Stimulated activated CD4-positive, alpha-beta T cell treated with anti-CD3 and anti-CD28 coated beads, Interleukin-15, amount 100 ng/mL, for 48 hours (primary cell): ENCODE measurements at places on chromosomes 11 and 22.
A peak's percentile ranks its signal among the peaks of the same experiment; 100 is the strongest.

- no peak for DNase-seq
Observed at GRCh38 chr11:75428989-75429640, 3.9 kb downstream of the KLHL35 start.

DNA sequence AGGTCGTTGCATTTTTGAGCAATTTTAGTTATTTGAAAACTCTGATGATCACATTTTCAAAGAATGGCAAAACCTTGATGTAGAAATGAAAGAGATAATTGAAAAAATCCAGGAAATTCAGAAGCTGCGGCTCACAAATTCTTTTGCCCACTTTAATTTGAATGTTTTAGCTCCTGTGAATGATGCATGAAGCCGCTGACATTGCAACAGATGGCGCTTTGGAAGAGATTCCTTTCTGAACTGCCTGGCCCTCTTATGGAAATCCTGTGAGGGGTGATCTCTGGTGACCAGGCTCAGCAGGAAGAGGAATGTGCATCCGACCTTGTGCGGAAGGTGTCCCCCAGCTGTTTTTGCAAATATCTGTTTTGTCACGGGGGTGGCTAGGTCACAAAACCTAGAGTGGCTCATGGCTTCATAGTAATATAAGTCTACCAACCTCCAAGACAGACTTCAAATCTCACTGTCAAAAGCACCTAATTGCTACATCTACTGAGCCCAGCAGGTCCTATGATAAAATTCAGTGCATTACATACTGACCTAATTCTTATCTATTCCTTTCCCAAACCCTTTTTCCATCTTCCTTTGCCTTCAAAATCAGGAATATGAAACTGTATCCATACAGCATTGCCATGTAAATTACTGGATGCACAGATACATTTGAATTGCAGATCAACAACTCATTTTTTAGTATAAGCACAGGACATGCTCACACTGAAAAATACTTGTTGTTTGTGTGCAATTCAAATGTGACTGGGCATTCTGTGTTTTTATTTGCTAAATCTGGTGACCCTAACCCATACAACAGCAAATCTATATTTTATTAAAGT lies 412.7 kb downstream of the ETS1 start:
- no peak for DNase-seq

DNA sequence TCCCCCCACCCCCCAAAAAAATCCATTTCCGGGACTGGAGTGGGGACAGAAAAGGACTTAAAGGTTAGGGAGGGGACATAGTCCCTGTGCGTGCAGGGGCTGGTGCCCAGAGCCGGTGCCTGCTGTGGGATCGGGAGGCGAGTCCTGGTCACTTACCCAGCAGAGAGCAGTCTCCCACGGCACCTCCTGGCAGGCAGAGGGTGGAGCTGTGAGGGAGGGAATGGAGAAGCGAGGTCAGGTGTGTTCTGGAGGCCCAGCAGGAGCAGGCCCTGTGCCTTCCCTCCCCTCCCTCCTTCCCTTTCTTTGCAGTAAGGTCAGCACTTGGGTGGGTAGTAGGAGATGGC lies 28.4 kb downstream of the SHANK3 start:
- DNase-seq: no peak

- DNase-seq: no peak
Observed at GRCh38 chr11:849104-849824, 6.6 kb downstream of the TSPAN4 start.

- no peak for DNase-seq
Observed at GRCh38 chr11:83303316-83303715, 17.1 kb upstream of the CCDC90B start.

GRCh38 chr11:12784445-12784844 lies 110.2 kb downstream of the TEAD1 start:
- no peak for DNase-seq

GRCh38 chr22:50529897-50530579 lies at the start of gene TYMP:
Gene TYMP, minus strand, starts transcription at chr22:50530012. Its CDS starts 303 bp downstream, at chr22:50529709.
- peak; percentile 62 for DNase-seq

- DNase-seq: no peak
Observed at GRCh38 chr11:43923406-43924111, 18.9 kb upstream of the C11orf96 start.

DNA sequence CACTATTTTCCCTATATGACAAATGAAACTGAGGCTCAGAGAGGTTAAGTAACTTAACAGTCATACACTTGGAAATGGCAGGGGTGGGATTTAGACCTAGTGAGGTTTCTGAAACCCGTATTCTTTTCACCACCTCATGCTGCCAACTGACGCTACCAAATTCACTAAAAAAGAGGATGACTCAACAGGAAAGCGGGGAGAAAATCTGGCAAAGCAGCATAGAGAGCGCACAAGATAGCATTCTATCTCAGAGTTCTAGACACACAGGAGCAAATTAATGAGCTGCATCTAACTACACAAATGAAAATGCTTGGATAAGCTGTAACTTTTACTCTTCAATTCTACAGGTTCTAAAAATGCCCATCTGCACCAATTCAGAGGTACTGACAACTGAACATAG lies 136.4 kb downstream of the RBFOX2 start:
- DNase-seq: no peak

DNA sequence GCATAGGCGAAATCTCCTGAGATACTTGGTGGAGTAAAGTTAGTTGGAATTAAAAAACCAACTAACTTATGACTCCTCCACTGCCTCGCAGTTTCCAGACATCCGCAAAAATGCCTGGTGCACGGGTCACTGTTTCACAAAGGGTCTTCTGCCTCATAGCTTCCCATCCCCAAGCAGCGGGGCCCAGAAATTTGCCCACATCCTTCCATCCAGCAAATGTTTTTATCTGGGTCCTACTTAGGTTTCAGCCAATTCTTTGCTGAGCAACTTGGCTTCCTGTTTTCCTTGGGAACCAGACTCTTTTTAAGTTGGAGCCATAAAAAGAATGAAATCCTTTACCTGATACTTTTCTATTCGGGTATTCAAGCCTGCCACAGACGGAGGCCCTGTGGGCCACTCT lies 36.2 kb downstream of the FZD4 start:
- DNase-seq: no peak

DNA sequence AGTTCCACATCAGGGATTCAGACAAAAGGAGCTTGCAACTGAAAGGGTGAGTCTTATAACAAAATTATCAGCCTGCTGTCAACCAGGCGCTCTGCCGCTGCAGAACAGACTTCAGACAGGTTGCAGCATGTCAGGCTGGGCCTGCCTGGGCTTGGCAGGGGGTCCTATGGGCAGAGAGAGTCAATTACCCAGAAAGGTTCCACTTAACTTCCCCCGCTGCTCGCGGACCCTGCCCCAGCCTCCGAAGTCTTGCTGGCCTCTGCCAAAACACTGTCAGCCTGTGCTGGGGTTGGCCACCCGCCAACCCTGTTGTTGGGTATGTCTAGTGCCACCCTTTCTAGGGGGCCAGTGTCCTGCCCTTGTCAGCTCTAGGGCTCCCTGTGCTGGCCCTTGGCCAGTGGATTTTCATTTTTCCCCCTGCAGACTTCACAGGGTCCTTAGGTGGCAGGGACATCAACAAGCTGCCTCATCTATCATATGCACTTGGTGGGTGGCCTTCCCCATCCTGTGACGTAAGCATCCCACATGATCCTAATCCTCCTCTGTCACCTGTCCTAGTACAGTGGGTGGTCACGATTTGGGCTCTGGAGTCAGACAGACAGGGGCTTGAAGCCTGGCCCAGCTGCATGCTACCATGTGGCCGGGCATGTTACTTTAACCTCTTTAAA lies 166.5 kb upstream of the CADM1 start:
- DNase-seq: no peak

DNA sequence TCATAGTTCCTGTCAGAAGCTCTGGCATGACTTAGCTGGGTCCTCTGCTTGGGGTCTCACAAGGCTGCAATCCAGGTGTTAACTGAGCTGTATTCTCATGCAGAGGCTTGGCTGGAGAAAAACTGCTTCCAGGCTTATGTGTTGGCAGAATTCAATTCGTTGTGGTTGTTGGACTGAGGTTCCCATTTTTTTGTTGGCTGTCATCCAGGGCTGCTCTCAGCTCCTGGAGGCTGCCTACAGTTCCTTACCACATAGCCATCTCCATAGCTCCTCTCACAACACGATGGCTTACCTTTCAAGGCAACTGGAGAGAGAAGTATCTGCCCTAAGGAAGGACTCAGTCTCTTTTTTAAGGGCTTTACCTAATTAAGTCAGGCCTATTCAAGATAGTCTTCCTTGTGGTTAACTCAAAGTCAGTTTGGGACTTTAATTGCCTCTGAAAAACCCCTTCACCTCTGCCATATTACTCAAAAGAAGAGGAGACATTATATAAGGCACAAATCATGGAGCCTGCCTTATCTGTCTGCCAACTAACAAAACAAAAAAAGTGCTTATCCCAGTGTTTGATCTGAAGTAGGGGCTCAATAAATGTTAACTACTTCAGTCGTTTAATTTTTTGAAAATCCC lies 35.2 kb downstream of the OR2AG2 start:
- no peak for DNase-seq

DNA sequence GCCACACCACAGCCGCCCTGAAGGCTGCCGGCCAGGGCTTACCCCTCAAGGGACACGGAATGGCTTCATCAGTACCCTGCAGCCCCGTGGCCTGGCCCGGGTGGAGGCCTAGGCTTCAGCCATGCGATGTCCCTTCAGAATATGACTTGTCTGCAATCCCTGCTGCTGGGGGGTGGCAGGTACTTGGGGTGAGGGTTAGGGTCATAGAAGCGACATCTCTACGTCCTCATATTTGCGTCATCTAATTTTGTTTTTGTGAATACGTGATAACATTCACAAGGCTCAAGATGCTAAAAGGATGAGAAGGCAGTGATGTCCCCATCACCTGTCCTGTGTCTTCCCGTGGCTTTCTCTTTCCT lies 6.4 kb downstream of the CCND1 start:
- DNase-seq: no peak

DNA sequence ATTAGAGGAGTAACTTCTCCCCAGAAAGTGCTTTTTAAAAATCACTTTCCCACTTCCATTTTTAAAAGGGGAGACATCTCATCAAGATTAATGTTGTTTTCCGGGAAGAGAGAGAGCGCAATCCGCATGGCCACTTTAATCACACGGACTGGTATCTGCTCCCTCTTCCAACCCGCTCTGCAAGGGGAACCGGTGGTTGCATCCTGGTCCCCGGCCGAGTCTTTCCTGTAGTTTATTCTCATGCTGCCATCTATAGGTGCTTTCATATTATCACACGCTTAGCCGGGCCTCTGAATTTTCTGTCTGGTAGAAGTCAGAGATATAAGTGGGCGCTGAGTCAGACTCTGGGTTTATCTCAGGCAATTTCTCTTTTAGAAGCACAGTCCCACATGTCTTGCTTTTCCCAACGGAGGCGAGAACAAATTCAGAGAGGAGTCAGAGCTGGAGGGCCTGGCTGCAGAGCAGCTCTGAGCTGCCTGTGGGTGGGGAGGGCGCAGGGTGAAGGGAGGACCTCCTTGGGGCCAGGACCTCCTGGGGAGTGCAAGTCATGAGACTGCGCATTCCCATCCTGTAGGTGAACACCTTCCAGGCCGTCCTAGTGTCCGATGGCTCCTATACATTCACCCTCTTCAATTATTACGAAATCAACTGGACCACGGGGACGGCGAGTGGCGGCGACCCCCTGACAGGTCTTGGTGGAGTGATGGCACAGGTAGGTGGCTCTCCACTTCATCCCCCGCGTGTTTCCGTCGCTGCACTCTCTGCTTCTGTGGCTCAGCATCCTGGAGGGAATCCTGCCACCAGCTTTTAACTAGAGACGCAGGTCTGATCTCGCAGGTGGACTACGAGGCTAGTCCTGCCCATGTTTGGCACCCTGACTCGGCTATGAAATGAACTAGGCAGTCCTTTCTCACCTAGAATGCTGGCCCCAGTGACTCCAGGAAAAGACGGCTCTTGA lies 11.7 kb downstream of the TECTA start:
- peak; percentile 14 for DNase-seq

GRCh38 chr11:17606233-17607082 lies 59.4 kb downstream of the OTOG start:
- DNase-seq: no peak

DNA sequence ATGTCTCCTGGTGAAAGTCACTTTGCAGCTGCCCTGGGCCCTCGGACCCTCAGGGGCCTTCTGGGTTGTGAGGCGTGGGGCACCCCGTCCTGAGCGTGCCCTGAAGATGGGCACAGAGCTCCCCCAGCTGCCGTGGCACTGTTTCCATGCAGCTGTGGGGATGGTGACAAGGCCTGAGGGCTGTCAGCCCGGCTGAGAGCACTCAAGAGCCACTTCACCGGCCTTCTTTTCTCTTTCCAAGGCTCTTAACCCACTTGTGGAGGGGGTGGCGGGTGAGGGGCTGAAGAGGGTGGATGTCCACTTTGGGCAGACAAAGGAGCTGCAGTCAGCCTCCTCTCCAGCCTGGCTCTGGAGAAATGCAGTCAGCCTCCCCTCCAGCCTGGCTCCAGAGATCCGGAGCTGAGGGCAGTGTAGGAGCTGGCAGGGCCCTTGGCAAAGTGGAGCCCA lies 239.5 kb downstream of the ST3GAL4 start:
- no peak for DNase-seq
